Inflammatory macrophage treated with lipopolysaccharide for 1 hour (primary cell): ENCODE measurements at places on chromosomes 7 and 10.
A peak's percentile ranks its signal among the peaks of the same experiment; 100 is the strongest.

DNA sequence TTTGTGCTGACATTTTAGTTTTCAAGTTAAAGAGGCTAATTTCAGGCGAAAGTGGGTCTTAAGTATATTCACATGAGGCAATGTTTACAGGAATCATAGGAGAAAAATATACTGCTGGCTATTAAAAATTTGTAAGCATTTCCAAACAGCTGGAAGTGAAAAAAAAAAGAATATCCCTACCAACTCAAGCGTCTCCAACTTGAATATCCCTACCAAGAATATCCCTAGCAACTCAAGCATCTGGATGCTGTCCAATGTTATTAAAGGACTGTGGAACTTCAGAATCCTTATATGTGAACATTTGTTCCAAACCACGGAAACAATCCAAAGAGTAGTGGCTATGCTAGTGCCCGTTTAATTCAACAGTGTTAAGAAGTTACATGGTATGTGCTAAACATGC lies 1303.0 kb downstream of the GATA3 start:
- no peak for DNase-seq

DNA sequence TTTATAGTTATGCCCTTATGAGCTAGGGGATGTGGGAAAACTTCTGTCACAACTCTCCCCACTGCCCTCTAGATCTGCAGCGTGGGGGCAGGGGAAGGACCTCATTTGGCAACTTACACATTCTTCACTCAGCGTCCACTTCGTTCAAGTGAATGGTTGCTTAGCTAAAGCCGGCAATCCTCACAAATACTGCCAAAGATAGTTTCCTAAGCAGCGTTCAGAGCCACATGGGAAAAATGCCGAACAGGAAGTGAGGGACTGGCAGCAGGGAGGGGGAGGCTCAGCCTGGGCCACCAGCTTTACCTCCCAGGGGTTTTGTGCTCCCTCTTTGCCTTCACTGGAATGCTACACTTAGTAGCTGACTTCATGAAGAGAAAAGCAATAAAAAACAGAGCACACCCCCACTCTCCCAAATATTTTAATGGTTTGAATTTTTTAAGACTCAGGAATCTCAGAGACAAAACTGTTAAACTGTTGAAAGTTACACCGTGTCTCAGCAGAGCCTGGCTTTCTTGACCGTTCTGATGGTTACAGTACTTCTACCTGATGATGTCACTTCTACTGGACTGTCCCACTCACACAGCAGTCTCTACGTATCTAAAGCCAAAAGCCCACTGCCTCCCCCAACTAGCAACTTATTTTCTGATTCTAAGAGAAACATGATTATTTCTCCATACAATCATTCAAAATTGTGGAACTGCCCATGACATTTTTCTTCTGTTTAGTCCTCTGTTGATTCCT lies 10.4 kb downstream of the GRM3 start:
- no peak for DNase-seq

- no peak for DNase-seq
These were observed 23.7 kb upstream of the C10orf105 start for GRCh38 chr10:71743089-71743838.

GRCh38 chr10:120474956-120475355 lies 17.9 kb downstream of the PLPP4 start:
- no peak for DNase-seq

DNA sequence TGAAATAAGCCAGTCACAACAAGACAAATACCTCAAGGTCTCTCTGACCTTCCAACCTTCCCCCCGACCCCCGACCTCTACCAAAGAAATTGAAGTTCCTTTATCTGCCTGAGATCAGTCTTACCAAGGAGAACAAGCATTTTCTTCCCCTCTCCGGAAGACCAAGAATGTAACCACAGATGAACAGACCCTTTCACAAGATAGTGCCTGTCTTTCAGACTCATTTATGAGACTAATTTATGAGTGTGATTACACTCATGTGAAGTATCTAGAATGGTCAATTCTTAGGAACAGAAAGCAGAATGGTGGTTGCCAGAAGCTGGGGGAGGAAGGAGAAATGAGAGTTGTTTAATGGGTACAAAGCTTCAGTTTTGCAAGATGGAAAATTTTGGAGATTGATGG lies 108.9 kb upstream of the MKLN1 start:
- DNase-seq, result peak; percentile 70

DNA sequence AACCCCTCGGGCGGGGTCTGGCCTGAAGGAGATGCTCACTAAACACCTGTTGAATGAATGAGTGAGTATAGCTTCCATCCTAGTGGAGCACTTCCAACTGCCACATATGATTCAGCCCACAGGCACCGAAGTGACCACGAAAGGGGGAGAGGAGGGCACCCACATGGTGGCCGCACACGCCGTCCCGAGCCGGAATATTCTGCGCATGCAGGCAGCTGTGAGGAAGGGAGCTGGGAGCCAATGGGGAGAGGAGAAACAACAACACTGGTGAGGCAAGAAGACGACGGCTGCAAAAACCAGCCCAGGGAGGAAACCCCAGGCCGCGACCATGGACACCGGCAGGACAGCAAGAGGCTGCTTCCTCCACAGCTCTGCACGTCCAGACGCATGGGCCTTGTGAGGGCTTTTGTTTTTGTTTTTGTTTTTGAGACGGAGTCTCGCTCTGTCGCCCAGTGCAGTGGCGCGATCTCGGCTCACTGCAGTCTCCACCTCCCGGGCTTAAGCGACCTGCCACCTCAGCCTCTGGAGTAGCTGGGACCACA lies 67.1 kb upstream of the DNAAF5 start:
- DNase-seq, result no peak

DNA sequence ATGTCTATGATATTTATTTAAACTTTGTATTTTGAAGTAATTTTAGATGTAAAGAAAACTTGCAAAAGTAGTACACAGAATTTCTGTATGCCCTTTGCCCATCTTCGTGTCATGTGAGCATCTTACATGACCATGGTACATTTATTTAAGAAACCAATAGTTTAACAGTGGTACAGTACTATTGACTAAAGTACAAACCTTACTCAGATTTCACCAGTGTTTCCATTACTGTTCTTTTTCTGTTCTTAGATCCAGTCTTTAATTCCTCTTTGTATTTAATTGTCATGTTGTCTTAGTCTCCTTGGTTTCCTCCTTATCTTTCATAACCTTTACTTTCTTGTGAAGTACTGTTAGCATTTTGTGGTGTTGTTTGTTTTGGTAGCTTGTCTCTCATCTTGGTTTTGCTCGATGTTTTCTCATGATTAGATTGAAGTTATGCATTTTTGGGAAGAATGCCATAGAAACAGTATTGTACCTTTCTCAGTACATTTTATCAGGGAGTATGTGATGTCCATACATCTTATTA lies 24.1 kb downstream of the TAX1BP1 start:
- DNase-seq, result no peak

- DNase-seq, result no peak
These were observed 6.6 kb upstream of the KCP start for GRCh38 chr7:128917122-128917521.

DNA sequence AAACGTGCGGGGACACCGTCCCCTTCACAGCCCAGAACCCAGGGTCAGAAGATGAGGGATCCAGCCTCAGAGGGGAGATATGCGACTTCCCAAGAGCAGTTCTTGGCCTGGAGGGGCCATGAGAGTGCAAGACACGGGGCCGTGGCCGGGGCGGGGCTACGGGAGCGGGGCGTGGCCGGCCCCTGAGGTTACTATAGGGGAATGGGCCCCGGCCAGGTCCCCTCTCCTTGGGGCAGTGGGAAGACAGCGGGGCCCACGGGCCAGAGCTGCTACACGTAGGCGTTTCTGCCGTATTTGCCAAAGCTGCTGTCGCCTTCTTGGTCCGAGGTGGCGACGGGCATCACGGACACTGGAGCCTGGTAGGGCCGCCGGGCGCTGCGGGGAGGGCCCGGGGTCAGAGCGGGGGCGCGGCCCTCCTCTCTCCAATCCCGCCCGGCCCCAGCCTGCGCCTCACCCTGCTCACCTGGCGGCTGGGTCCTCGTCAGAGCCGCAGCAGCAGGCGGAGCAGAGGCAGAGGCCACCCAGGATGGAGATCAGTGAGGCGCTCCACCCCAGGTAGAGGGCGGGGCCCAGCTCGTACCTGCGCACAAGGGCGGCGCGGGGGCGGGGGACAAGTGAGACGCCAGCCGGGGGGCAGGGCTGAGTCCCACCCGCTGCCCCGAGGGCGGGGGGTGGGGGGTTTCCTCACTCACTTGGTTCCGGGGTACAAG lies 5.3 kb downstream of the CLDN15 start:
- DNase-seq, result no peak

GRCh38 chr7:1341361-1342089 lies 108.9 kb downstream of the UNCX start:
- DNase-seq, result no peak

DNA sequence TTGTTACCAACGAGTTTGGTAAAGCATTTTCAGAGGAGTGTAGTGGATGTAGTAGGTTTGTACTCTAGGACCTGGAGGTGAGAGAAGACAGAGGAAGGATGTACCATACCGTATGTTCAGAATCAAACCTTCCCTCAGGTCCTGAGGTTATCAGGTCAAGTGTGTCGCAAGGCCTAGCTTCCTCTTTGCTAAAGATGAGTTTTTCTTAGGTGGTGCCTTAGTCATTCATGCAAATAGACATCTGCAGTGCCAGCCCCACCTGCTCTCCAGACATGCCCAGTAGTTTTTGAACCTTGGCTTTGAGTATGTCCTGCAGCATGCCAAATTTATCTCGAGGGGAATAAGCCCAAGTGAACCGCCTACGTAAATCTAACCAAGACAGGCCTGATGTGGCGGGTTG lies 71.3 kb downstream of the HDAC9 start:
- no peak for DNase-seq

DNA sequence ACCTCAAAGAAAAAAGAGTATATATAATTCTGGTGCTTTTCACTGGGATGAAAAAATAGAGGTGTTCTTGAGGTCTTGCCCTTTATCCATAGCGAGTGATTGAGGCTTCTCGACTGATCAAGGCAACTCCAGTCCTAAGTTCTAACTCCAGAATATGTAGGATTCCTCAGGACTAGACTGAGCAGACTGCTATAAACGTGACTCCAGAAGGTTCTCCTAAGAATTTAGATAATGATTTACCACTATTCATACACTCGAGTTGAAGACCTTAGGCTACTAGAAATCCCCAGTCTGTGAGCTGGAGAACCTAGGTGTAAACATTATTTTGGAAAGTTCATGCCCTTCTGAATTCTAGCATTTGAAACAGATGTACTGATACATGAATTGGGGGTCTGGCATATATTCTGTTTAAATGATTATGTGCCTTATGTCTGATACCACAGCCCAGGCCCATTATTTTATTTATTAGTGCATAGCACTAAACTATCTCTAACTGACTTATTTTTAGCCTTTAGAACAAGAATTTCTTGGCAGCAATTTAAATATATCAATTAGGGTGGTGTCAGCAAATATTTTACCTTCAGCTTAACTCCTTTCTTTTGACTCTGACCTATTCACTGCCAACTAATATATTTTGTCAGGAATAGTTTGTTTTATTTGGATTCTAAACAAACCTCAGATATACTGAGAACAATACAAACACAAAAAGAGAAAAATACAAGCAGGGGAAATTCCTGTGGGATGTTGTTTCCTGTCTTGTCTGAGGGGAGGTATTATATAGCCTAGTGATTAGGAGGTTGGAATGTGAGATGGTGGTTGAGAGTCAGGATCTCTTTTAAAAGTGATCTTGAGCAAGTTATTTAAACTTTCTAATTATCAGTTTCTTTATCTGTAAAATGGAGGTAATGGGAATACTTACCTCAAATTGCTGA lies 75.8 kb downstream of the PODXL start:
- DNase-seq, result no peak

GRCh38 chr10:44267007-44267406 lies 117.9 kb downstream of the CXCL12 start:
- no peak for DNase-seq

DNA sequence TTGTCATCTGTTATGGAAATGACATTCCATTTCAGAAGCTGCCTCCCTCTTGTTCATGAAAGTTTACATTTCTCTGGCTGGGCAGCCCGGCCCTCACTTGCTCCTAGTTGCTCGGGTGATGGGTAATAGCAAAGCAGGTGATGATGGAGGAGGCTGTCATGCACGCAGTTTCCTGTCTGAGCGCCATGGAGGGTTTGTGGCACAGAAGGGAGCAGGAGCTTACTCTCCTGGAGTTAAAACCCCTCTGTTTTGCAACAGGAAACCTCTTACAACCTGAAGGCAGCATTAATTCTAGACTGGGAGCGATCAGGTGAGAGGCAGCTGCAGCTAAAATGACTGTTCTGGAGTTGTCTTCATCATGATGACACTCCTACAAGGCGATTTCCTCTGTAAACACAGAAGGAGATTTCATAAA lies 34.1 kb upstream of the MKI67 start:
- peak; percentile 34 for DNase-seq

DNA sequence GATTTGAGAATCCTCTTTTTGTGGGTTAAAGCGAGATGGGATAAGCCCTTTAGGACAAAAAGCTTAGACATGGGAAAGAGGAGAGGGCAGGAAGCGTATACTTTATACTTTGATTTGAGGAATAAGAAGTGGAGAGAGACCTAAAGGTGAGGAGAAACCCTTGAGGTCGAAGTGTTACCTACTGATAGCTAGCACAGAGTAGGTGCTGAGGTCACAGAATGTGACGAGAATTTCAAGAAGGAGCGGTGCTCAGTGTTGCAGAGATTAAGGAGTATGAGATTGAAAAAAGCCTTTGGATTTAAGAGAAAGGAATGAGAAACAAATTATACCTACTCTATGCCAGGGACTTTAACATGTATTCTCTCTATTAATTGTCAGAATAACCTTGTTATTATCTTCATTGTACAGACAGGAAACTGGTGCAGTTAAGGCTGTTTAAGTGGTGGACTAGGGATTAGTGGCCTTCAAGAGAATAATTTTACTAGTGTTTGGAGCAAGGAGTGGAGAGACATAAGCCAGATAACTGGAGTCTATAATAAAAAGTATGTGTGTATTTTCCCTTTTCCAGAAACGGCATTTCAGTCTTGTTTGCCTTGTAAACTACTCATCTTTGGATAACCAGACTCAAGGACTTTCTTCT lies 8.8 kb downstream of the CAPZA2 start:
- no peak for DNase-seq

DNA sequence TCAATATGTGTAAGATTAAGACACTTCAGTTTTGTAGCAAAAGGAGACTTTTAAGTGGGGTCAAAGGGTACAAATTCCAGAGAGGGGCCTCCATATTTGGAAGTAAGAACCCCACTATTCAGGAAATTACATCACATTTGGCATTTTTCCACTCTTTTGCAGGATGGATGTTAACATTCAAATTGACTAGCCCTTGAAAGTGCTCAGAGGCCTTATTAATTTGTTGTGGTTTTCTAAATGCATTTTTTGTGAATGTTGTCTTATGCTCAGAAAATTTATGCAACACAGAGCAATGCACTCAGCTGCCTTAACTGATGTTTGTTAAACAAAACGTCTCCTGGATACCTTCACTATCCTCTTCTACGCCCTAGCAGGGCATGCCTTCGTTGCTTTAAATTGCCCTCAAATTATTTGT lies 50.9 kb upstream of the PDLIM1 start:
- DNase-seq, result no peak
